DMS79 (cell line): ENCODE measurements at places on chromosomes 1 and 21.
A peak's percentile ranks its signal among the peaks of the same experiment; 100 is the strongest.

DNA sequence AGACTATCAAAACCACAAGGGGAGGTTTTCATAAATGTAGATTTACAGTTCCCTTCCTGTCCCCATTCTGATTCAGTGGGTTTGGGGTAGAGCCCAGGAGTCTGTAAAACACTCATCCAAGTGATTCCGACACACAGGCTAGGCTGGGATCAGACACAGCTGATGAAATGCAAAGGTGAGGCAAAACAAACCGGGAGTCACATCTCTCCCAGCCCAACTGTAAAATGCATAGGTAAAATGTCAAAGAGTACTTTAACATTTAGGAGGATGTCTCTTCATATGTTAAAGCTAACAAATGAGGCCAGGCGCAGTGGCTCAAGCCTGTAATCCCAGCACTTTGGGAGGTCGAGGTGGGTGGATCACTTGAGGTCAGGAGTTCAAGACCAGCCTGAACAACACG, 45.0 kb downstream of the ZNF281 start:
- no peak for DNase-seq

- DNase-seq: no peak
These were observed 22.2 kb upstream of the ERG start for GRCh38 chr21:38520511-38520910.

- no peak for DNase-seq
These were observed 5.1 kb downstream of the FHL3 start for GRCh38 chr1:38000233-38000528.

DNA sequence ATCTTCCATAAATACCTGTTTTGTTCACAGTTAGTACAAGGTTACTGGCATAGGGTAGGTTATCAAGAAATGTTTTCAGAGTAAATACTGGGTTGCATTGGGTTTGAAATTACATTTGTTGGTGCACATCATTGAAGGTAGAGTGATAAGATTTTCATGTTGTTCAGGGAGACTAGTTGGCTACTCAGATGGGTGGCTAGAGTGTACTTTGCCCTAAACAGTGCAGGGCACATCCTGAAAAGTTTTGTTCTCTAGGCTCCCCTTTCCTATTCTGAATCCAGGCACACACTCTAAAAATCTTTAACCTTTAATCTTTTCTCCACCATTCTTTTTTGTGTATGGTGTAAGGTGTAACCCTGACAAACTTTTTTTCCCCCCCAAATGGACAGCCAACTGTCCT, 18.0 kb downstream of the POU2F1 start:
- no peak for DNase-seq

- DNase-seq: no peak
These were observed 12.4 kb upstream of the SPATA1 start for GRCh38 chr1:84493747-84494146.

DNA sequence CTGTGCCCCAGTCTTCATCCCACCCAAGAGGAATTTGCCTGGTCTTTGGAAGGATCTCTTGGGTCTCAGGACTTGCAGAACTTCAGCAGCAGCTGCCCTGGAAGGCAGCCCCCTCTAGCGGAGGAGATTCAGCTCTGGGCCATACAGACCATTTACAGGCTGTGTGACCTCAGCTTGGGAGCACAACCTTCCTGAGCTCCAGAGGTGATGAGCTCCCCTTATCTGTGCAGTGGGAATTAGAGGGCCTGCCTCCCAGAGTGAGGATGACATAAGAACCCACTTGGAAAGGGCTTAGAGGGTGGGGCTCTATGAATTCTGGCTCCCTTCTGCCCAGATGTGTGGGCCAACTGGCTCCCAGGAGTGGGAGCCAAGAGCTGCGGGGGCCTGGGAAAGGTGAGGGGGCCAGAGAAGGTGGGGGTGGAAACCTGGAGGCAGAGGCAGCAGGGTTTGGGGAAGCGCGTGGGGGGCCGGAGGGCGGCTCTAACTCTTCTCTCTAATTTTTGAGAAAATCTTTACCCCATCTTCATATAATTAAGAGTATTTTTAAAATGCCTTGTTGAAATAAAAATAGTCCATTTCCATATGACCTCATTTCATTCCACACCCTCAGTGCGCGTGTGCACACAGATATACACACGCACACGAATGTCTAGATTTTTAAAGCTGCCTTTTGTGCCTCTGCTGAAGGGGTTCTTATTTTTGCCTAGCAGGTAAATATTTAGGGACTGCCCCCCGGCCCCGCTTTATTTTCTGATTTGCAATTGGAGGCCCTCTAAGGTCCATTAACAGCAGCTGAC, 21.5 kb downstream of the EPHB2 start:
- DNase-seq: no peak

GRCh38 chr21:43903451-43904091, 38.5 kb downstream of the AGPAT3 start:
- DNase-seq: no peak

GRCh38 chr1:45945426-45945825, 142.0 kb downstream of the MAST2 start:
- DNase-seq: no peak

DNA sequence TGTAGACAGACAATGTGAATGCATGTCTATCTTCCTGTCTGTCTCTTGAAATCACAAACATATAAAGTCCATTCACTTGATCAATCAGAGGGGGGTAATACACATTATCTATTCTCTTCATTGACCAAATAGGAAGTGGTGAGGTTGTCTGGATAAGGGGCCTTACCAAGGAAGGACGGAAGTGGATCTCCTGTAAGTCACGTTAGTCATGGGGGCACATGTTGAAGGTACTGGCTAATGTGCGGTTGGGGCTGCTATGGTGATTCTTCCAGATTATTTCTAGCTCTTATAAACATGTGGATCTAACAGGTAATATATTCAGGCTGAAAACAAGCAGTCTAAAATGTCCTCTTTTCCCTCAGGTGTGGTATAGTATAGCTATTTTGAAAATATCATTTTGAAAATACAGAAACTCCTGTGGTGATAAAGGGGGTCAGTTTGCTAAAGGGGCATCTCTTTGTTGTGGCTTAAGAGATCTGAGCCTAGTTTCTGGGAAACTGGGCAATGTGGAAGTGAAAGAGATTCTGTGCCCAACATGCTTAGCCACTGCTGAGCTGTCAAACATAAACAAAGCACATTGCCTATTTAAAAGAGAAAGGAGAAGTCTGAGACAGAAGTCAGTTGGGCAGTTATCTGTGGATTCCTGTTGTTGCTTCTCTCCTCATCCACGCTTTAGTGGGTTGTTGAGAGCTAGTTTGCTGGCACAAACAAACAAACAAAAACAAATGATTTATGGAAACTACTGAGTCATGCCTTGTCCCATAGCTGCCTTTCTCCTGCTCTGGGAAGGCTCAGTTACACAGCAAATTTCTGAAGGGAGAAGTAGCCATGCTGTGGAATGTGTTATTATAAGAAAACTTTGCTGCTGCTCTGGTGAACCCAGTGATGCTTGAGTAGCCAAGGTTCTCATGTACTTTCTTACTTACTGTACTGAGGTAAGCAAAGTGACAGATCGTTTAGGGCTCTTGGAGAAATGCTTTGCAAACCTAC, 166.9 kb downstream of the HLX start:
- DNase-seq: no peak

DNA sequence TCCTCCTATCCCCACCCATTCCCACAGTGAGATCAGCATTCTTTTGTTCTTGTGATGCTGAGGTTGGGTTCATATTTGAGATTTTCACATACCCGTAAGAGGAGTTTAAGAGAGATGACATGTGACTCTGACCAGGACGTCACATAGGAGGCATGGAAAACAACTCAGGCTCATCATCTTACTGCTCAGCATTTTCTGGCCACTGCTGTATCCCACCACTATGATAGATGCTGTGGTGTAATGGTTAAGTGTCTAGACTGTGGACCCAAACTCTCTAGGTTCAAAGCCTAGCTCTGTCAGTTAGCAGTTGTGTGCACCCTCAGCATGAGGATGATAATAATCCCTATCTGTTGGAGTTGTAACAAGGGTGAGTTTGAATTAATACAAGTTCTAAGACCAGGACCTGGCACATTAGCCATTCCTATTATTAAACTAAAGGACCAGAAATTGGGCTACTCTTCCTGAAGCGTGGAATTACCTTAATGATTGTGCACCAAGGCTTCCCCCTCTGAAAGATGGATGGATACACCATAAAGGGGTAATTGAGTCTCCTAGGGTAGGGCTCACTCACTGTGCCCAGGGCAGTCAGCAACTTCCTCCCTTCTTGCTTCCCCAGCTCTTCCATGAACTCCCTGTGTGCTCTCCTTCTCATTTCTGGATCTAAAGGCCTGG, 40.9 kb downstream of the LGR6 start:
- no peak for DNase-seq

DNA sequence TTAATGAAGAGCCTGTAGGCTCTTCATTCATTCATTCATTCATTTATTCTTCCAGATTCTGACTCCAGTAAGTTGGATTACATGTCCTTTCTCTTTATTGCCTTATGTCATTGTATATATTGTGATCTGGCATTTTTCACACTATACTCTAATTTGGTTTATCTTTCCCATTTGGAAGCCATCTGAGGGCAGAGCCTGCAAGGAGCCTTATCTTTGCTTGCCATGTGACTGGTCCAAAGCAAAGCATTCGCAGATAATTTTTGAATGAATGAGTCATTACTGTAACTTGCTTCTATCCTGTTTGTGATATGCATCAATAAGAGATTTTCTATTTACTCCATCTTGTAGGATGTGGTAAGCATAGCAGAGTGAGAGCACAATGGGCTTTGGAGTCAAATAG, 108.4 kb upstream of the DAB1 start:
- no peak for DNase-seq

GRCh38 chr1:233004451-233004850, 54.0 kb downstream of the NTPCR start:
- no peak for DNase-seq

GRCh38 chr1:166870584-166870983, 5.5 kb downstream of the TADA1 start:
- no peak for DNase-seq

GRCh38 chr1:97781762-97782337, 139.0 kb downstream of the DPYD start:
- DNase-seq: no peak

DNA sequence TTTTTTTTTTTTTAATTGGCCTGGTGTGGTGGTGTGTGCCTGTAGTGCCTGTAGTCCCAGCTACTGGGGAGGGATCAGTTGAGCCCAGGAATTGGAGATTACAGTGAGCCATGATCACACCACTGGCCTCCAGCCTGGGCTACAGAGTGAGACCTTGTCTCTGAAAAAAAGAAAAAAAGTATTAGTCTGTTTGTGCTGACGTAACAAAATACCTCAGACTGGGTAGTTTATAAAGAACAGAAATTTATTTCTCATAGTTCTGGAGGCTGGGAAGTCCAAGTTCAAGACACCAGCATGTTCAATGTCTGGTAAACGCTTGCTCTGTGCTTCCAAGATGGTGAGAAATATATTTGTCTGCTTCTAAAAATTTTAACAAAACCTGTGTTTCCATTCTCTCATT, 25.8 kb downstream of the TRAF5 start:
- DNase-seq: no peak

GRCh38 chr1:180000575-180000974, 46.0 kb downstream of the CEP350 start:
- no peak for DNase-seq

- DNase-seq: no peak
These were observed 27.4 kb upstream of the COQ8A start for GRCh38 chr1:226912587-226913176.

- no peak for DNase-seq
These were observed 54.7 kb upstream of the ARHGEF16 start for GRCh38 chr1:3399732-3400131.

- no peak for DNase-seq
These were observed at the start of gene RGS1 for GRCh38 chr1:192575499-192576189. TSS of gene RGS1 (plus strand) at chr1:192575773. CDS start at chr1:192575793, 20 bp downstream.

DNA sequence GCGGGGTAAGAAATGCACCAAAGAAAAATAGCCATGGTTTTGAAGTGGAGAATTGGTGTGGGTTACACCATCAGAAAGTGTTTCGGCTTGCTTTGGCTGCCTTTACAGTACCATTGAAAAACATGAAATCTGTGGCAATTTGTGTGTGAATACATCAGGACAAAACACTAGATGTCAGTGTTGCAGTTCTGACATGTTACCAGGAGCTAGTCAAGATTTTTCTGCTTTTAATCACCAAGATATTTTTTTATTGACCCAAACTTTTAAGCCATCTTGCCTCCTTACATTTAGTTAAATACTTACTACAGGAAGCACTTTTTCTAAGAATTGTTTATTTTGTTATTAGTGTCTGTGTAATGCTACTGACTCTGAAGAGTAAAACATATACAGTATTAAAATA, 14.3 kb downstream of the RRP15 start:
- no peak for DNase-seq

DNA sequence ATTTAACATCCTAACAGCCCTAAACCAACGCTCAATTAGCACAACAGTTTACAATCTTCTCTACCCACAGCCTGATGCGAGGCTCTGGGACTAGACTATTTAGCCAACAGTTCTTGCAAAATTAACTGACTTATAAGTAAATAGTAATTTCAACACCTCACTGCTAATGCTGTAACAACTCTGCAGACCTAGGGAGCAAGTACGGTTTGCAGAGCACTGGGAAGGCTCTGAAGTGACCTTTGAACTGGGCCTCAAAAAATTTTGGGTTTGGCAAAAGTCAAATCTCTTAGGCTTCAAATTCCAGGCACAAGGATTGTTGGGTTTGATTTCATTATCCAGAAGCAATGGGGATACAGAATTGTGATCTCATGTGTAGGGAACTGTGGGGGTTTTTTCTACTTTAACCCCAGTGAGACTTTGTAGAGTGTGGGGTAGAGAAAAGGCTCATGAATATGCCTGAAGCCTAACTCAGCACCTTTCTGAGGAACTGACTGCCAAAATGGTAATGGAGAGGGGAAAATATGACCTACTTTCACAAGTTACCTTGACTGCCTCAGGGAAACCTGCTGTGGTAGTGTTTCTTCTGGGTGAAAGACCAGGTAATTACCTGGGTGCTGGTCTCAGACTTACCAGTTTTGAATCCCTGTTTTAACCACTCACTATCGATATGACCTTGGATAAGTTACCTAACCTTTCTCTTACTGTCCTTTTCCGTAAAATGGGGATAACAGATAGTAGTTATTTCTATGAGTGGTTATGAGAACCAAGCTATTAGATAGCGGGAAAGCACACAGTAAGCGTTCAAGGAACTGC, 889 bp upstream of the TXLNA start:
- no peak for DNase-seq

- DNase-seq: no peak
These were observed 201.6 kb upstream of the PTBP2 start for GRCh38 chr1:96519851-96520578.

GRCh38 chr1:206550446-206550845, 43.1 kb downstream of the RASSF5 start:
- DNase-seq: peak; percentile 86

DNA sequence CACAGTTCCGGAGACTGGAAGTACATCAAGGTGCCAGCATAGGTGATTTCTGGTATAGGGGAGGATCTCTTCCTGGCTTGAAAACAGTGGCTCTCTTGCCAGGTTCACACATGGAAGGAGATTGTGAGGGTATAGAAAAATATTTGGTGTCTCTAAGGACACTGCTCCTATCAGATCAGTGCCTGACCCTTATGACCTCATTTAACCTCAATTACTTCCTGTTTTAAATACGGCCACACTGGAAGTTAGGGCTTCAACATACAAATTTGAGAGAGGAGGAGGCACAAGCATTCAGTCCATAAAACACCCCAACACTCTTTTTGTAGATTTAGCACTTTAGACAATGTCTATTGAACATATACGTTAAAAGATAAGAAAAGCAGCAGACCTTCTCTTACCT, 37.0 kb downstream of the COL6A1 start:
- DNase-seq: no peak
